ENCODE measurements at places on chromosomes 3 and 15.

GRCh38 chr3:99859825-99860224, 42.2 kb downstream of the CMSS1 start:
- DNase-seq: no peak

GRCh38 chr15:40344631-40345120, 3.9 kb upstream of the CCDC9B start:
- DNase-seq: no peak

- no peak for DNase-seq
Observed at GRCh38 chr15:82901114-82901805, 51.3 kb downstream of the HOMER2 start.

GRCh38 chr3:99543796-99544195, 94.6 kb upstream of the COL8A1 start:
- no peak for DNase-seq

- no peak for DNase-seq
Observed at GRCh38 chr3:56001537-56001936, 466.7 kb downstream of the ERC2 start.

DNA sequence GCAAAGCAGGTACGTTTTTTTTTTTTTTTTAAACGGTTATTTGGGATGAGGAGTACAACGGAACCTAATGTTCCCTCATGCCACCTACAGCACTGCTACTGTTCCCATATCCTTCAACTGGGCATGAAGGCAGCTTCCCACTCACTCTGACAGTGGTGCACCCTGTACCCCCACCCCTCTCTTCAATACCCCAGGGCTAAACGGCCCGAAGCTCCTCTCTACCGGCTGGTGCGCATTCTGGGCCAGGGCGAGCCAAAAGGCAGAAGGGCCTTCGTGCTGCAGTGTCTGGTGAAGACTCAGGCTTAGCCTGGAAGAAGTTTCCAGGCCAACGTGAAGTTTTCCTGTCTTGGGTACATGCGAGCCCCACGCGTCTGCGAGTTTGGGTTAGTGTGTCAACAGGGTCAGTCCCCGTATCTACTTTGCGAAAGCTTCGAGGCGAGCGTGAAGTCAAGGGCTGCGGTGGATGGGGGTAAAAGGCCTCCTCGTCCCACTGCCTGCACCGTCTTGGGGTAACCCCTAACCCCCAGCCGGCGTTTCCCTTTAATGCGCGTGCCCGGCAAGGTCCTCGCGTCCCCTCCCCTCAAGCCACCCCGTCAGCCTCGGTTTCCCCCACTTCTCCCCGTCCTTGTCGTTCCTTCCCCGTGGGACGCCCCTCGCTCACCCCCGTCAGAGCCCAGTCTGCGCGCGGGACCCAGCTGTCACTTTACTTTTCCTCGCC, 765 bp upstream of the UBE2E2 start:
- DNase-seq: peak; percentile 31

DNA sequence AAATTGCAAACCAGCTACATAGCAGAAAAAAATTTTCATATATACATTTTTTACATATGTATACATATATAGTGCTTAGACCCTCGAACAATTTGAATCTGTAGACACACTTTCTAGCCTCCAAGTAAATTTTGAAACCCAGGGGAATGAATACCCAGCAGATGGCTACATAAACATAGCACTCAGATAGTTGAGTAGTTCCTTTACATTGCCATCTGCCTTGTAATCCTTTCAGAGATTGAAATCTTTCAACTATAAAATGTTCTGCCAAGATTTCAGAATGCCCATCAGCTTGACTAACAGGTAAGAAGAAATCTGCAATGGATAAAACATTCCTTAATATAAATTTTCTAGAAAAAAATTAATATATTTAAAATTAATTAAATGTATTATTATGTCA, 1333.5 kb upstream of the CADM2 start:
- DNase-seq: no peak

GRCh38 chr3:154486949-154487348, 57.0 kb upstream of the GPR149 start:
- DNase-seq: no peak

GRCh38 chr3:116929505-116930222, 220.1 kb downstream of the TUSC7 start:
- DNase-seq: no peak

DNA sequence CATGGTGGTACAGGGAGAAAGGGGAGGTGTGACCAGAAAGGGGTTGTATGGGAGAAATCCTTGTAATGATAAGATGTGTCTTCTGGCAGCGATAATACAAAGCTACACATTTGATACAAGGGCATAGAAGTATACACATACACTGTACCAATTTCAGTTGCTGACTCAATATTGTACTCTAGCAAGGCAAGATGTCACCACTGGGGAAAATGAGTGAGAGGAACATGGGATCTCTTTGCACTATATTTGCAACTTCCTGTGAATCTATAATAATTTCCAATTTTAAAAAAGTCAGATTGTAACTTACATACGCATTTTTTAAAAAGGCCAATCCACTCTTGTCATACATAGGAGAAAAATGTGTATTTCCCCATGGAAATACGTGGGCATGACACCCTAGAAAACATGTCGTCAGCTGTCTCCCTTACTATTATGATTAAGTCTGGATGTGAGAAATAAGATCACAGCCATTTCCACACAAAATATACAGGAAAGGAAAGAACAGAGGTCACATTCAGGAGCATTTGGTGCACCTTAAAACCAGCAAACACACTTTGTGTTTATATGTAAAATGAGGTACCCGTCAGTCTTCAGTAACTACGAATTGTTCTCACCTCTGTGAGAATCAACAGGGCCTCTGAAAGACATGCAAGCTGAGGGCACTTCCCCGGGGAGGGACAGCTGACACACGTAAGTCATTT, 22.9 kb downstream of the PRR23E start:
- DNase-seq: no peak

DNA sequence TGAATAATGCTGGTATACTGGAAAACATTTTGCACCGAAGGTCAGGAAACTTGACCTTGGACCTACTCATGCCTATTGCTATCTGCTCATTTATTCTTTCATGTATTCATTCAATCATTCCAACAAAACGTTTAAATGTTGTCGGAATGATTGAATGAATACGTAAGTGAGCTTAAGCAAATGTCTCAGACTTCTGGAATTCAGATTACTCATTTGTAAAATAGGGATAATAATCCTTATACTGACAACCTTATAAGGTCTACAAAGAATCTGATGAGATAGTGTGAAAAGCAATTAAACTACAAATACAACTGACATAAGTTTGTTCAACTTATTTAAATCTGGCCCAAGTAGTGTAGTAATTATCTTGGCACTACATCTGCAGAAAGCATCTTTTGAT, 288.7 kb downstream of the WDR72 start:
- no peak for DNase-seq

- DNase-seq: no peak
Observed at GRCh38 chr3:161413855-161414210, 42.5 kb upstream of the SPTSSB start.

DNA sequence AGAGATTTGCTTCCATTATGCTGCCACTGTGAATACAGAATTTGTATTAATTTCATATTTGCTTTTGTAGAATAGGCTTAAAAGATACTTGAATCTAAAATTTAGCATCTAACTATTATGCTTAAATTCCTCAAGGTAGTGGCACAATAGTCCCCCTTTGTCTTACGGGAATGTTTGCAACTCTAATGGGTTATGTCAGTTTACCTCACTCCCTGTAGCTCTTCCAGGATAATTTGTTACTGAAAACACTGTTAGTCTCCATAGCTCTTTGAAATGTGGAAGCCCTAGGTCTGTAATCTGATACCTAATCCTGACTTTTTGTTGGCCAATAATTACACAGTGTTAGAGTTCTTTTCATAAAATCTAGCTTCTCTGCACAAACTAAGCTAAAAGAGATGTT, 433.4 kb downstream of the PYDC2 start:
- no peak for DNase-seq

GRCh38 chr3:100128565-100128964, 14.3 kb upstream of the FILIP1L start:
- DNase-seq: no peak
